Temporal lobe (tissue), 4 donors: ENCODE measurements at places on chromosomes 12 and 14. TPM values are rescaled to one million over a fixed set of nuclear protein-coding genes. Genes with fewer than 3 reads are reported as not detected.

Gene IFI27
- total RNA-seq: 11.6 TPM

Gene BDKRB2
- total RNA-seq: 0.25 TPM

Gene PKP2
- 6.4 TPM for total RNA-seq

Gene GLS2
- 4.2 TPM for total RNA-seq

Gene SYNDIG1L
- 0.98 TPM for total RNA-seq

Gene CLEC4E
- total RNA-seq: not detected

Gene NELL2
- total RNA-seq: 1,352 TPM
